Dermis microvascular lymphatic vessel endothelial cell (primary cell): ENCODE measurements at places on chromosomes 7 and 10. TPM values are rescaled to one million over a fixed set of nuclear protein-coding genes. Genes with fewer than 3 reads are reported as not detected.

WASHC2A gene
- 27.3 and 34.6 TPM in 2 replicates for total RNA-seq

PALS2 gene
- 10.6 and 11.4 TPM in 2 replicates for total RNA-seq

PPP1R17 gene
- not detected in 2 replicates for total RNA-seq

FOXL3 gene
- total RNA-seq = not detected in 2 replicates

C7orf57 gene
- under 0.01 TPM in 1 of 2 replicates, not detected in the other for total RNA-seq

PDZD7 gene
- total RNA-seq = 0.25 and 0.51 TPM in 2 replicates

CALHM3 gene
- not detected in 2 replicates for total RNA-seq

CYP2W1 gene
- not detected in 2 replicates for total RNA-seq

FZD1 gene
- total RNA-seq = 2.8 TPM in 2 replicates

GIMAP4 gene
- 169 and 262 TPM in 2 replicates for total RNA-seq

TSPAN12 gene
- total RNA-seq = 43.6 and 89.3 TPM in 2 replicates

DRGX gene
- total RNA-seq = not detected in 2 replicates

ZSCAN25 gene
- 9.4 and 12.3 TPM in 2 replicates for total RNA-seq

TFEC gene
- total RNA-seq = 0.89 and 0.90 TPM in 2 replicates

PIK3CG gene
- 3.6 and 4.4 TPM in 2 replicates for total RNA-seq

OR9A2 gene
- total RNA-seq = not detected in 2 replicates

NUTM2D gene
- total RNA-seq = 0.77 and 1.0 TPM in 2 replicates

TCTN3 gene
- 39.7 and 57.0 TPM in 2 replicates for total RNA-seq
